ENCODE measurements at places on chromosomes 11 and 22.

GRCh38 chr11:94873916-94874540 is 99.3 kb downstream of the CWC15 start:
- DNase-seq, result no peak

DNA sequence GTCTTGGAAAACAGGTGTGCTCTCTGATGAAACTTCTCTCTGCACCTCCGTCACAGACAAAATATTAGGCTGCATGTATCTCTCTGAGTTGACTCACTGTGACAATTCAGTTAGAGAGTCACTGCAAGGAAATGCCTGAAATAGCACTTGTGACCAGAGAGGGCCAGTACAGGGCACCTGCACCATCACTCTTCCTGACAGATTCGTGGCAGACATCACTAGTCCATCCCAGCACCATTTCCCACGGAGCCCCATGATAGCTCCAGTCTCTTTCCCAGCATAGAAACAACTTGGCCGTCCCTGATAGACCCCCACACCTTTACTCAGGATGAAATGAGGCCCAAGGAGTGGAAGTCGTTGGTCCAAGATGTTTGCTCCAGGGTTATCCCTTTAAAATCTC is 73.3 kb upstream of the ISX start:
- DNase-seq, result no peak

GRCh38 chr11:55658608-55659007 is 3.4 kb upstream of the OR4C6 start:
- no peak for DNase-seq

- DNase-seq, result no peak
Observed at GRCh38 chr22:26602127-26602526, 12.2 kb upstream of the TPST2 start.

- DNase-seq, result no peak
Observed at GRCh38 chr11:5631969-5632635, 7.3 kb downstream of the TRIM34 start.

DNA sequence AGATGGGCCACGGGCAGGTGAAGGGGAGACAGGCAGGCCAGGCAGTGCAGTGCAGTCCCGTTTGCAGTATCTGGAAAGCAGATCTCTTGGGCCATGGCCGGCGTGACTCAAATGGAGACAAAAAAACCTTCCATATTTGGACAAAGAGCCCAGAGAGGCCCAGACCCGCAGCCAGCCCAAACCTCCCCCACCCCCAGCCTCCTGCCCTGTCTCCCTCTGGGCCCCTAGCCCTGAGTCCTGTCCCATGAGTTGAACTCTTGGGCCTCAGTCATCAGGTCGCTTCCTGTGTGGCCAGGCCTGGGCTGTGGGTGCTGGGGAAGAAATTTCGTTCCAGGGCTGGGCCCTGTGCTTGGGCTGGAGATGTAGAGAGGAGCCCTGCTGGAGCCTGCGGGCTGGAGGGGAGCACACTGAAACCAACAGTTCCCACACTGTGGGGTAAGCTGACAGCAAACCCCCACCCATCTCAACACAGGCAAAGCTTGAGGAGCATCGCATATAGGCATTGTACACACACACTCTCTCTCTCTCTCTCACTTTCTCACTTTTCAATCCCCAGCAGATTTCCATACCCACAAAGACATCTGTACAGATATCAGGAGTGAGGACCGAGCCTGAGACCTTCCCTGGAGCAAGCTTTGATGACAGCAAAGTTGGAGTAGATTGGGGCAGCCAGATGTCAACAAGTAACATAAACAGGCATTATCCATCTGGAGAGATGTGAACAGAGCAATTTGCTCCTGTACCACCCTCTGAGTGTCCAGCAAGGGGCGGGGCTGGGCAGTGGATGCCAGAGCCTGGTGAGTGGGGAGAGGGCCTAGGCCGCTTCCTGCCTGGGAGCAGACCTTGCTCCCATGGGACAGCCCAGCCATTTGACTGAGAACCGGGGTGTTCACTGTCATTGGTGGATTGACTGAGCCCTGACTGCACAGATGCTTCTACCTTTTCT is 17.2 kb downstream of the ARHGEF17 start:
- no peak for DNase-seq

DNA sequence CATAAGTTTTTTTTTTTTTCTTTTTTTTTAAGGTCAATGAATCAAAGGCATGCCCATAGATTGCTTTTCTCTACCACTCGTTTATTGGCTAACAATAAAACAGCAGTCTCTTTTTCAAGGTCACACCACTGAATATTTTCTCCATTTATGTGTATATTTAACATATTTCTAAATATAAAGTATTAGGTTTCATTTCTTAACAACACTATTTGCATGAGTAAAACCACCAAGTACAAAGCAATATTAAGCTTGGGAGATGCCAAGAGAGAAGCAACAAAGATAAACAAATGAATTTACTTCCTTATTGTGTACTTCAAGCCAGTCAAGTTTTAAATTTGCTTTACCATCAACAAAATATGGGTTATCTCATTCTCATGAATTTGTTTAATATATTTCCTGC is 708.9 kb upstream of the CCDC179 start:
- DNase-seq, result no peak

GRCh38 chr22:37229012-37229804 is 14.9 kb downstream of the RAC2 start:
- DNase-seq, result peak; percentile 44

DNA sequence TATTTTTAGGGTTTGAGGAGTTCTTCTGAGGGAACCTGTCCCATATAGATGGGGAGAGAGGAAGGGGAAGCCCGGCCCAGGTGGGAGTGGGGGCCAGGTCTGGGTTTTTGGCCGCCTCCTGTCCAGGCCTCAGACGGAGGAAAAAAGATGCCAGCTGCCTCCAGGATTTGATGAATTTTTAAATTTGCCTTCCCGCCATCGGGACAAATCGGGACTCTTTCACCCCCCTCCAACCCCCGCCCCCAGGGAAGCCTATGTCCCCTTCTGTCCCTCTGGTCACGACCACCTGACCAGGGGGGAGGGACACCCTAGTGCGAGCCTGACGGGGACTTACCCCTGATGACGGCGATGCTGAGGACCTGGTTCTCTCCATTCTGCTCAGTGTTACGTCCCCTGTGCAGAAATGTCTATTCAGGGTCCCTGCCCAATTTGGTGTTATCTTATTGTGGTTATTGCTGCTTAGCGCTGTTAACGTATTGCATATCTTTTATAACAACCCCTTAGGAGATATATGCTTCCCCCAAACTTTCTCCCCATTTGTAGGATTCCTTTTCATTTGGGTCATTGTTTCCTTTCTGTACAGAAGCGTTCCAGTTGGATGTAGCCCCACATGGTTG is 115.9 kb upstream of the GRK3 start:
- DNase-seq, result peak; percentile 12

- no peak for DNase-seq
Observed at GRCh38 chr11:30326906-30327305, 4.0 kb downstream of the ARL14EP start.

- peak; percentile 34 for DNase-seq
Observed at GRCh38 chr11:23540101-23540561, 679.9 kb upstream of the CCDC179 start.

GRCh38 chr11:65743681-65744025 is 23.1 kb upstream of the RNASEH2C start:
- DNase-seq, result no peak

- DNase-seq, result no peak
Observed at GRCh38 chr11:34182921-34183685, 77.7 kb downstream of the NAT10 start.

DNA sequence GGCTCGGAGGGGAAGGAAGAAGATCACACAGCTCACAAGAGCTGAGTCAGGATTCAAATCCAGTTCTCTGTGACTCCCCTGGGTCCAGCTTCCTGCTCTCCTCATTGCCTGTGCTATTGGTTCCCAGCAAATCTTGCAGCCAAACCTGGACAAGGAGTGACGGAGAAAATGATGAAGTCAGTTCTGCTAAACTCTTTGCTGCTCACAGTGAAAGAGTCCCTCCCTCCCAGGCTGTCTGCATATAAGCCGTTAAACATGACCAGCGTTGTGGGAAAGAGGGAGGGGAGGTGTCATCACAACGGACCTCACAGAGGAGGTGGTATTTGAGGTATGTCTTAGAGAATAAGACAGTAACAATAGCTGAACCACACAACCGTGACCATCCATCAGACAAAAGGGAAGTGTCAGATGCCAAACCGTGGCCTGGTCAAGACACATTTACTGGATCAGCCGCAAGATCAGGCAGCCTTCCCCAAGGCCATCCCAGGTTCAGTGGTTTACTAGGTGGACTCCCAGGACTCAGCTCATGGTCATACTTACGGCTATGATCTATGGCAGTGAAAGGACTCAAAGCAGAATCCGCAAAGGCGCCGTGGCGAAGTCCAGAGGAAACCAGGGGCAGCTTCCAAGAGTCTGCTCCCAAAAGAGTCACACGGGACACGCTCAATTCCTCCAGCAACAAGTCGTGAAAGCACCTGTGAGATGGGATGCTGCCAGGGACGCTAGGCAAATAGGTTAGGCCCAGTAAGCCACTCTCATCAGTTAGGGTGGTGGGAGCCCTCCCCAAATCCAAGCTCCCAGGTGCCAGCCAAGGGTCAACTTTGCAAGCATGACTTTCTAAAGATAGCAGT is 2.8 kb upstream of the CYTH4 start:
- DNase-seq, result no peak

- no peak for DNase-seq
Observed at GRCh38 chr22:46107089-46107664, 43.1 kb upstream of the PPARA start.

- peak; percentile 54 for DNase-seq
Observed at GRCh38 chr22:33476716-33477115, 418.5 kb upstream of the SYN3 start.

DNA sequence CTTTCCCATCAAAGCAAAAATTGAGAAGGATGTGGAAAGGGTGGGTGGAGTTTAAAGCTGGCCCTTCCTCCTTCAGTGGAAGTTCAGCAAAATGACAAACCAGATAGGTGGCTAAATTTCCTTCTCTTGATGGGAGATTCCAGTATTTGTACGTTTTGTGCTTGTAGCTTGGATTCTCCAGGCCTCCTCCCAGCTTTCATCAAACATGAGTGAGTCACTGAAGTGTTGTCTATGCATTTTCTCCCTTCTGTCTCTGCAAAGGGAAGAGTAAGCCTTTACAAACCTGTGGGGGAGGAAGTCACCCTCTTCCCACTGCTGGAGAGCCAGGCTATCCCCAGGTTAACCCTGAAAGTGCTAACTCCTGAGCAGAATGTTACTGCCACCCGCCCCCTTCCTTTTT is 6.4 kb downstream of the MARK2 start:
- DNase-seq, result no peak

DNA sequence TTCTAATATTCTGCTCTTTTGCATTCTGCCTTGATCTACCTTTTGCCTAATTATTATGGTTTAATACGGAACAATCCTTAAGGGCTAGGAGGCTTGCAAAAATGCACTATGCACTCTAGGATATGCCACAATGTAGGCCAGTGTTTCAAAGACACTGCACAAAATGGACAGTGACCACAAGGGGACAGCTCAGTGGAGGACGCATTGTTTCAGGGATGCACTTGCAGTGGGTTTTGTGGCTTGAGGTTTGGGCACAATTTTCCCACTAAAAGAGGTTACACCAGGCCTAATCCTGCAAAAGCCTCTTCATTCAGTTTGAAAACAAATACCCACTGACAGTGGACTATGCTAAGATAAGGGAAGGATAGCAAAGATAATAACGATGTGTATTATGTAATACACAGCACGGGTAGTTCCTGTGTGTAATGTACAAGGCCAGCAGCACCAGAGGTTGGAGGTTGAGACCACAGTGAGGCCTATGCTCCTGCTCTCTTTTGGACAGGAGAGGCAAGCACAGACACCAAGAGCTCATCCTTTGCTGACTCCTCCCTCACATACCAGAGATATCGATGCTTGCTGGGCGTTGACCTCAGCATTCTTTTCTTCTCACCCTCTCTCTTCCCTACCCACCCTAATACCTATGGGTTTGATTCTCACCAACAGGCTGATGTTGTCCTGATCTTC is 12.7 kb downstream of the MAP6 start:
- DNase-seq, result no peak

DNA sequence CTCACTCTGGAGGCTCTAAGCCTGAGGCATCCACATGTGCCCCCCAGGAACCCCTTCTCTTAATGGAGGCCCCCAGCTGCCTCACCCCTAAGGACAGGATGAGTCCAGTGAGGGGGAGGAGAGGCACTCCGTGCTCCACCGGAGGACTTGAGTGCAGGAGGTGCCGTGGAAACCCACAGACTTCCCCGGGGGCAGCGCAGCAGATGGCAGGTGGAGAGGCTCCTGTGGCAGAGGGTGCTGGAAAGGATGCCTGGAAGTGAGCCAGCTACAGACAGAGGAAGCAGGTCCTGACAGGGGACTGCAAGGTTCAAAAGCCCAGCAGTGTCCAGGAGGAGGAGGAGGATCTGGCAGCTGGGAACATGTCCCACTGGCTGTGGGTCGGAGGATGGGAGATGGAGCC is 1384.0 kb downstream of the TBC1D22A start:
- no peak for DNase-seq

DNA sequence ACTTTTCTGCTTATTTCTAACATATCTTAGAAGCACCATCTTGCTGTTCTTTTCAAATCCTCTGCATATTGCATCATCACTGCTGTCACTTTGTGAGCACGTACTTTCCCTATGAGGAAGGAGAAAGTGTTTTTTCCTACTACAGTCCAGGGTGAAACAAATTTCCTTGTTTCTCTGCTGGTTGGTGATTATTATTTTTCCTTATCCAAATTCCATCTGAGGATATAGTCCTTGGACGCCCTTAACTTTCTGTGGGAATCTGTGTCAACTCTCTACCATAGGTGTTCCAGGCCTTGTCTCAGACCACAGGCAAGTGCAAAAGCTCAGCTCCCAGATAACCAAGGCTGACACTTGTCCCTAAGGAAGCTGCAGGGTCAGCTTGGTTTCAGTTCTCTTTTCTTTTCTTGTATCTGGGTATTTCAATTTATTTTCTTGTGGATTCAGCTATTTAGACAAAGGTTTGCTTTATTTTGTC is 29.4 kb upstream of the LYVE1 start:
- no peak for DNase-seq

DNA sequence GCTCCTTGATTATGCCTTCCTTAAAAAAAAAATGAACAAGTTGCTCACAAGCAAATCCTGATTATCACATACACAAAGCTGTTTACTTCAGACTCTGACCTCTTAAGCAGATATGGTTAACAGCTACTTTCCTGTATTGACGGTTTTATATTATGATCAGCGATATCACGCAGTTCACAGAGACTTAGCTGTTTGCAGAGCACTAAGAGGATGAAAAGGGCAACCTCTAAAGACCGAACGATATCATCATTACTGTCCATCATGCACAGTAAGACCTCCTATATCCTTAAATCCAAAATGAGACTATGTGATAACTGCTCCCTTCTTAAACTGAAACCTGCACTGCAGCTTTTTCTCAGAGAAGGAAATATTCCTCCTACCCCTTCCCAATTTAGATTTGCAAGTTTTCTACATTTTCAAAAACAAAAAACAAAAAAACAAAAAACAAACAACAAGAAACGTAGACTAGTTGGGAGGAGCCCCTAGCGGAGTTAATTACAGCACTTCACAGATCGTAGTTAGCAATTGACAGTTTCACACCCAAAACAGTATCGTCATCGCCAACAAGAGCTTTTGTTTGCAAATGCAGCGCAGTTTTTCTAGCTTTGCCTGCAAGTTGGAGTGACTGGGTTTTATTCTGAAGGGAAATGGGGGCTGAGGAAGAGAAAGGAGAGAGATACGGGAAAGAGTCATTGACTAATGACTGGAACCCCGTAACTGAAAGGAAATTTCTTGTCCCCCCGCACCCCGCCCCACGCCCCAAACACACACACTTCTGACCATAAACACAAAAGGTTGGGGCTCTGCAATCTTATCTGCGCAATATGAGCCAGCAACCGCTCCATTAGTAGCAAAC is 1.2 kb downstream of the DDX6 start:
- DNase-seq, result no peak

GRCh38 chr22:38067028-38067415 is 9.8 kb downstream of the PICK1 start:
- DNase-seq, result no peak
